ENCODE measurements at places on chromosomes 4 and X. TPM values are rescaled to one million over a fixed set of nuclear protein-coding genes. Genes with fewer than 3 reads are reported as not detected.

Gene WDR19
- 17.7 TPM for total RNA-seq

Gene CT45A3
- not detected for total RNA-seq

Gene LONRF3
- total RNA-seq: 1.8 TPM

Gene CTAG1B
- not detected for total RNA-seq

Gene NRK
- total RNA-seq: 0.06 TPM
